ENCODE measurements at places on chromosomes 12 and 14.

- DNase-seq: no peak
Observed at GRCh38 chr12:24356240-24356804, 406.9 kb upstream of the SOX5 start.

- DNase-seq: no peak
Observed at GRCh38 chr14:95697764-95698163, 11.5 kb downstream of the TCL1B start.

GRCh38 chr12:25352083-25352918 is 101.6 kb upstream of the KRAS start:
- DNase-seq: no peak

DNA sequence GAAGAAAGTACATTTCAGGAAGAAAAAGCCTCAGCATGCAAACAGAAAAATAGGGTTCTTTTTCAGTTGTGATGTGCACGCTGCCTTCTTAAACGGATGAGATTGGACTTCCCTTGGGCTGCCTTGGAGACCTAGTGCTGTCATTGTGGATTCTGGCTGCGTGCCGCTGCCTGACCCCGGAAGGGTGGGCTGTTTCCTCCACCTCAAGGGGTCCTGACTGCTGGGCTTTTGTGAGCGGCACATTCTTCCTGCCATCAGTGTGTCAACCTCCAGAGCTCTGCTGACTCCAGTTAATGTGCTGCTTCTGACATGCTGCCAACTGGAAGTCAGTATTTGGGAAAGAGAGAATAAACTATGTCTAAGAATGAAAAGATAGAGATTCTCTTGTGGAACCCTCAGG is 25.1 kb downstream of the CCNK start:
- DNase-seq: no peak

GRCh38 chr12:115057445-115057844 is 373.5 kb upstream of the TBX3 start:
- DNase-seq: no peak

DNA sequence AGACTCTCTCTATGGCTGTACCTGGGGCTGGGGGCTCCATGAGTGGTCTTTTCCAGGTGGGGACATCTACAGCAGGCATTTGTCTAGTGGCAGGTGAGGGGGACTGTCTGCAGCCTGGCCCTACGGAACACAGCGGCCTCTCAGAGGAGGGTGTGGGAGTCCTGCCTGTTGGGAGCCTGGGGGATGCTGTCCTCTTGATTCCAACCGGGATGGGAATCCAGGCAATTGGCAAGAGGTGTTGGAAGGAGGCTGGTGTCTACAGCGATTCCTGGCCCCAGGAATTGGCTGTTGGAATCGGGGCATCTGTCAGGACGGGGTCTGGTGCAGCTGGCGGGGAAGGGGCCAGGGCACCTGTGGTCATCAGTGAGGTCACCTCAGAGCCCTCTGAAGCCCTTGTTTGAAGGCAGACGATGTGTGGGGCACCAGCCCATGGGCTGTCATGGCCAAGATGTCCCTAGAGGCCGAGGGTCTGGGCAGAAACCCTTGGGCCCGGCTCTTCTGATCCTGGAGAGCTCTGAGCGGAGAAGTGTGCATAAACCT is 386.3 kb downstream of the TMEM121 start:
- no peak for DNase-seq

DNA sequence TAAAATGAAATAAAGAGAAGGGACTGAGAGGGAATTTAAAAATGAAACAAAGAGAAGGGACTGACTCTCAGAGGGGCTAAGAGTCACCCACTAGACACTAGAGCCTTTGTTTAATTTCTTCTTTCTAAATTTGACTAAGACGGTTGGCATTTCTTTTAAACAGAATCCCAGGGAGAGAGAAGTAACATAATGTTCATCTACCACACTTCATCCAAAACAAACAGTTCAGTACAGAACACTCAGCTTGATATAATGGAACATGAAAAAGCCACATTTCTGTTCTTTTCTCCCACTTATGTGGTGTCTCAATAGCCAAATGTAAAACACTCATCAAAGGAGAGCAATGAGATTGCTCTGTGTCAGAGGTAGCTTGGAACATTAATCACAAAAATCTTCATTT is 10.1 kb upstream of the NT5DC3 start:
- no peak for DNase-seq

DNA sequence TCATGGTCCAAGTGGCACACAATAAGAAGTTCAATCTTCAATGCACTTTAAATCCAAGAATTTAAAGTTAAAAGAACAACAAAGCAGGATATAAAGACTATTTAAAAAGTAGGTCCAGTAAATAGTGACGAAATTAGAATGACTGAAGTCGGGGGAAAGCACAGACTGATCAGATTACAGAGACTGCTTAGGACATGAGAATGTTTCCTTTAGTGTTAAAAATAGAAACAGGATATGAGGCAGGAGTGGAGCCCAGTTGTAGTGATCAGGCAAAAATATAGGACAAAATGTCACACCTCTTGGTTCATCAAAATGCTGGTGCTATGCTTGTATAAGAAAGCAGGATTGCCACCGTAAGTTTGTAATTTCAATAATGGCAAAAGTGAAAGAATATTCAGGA is 52.2 kb upstream of the CD163 start:
- DNase-seq: no peak

GRCh38 chr12:97301576-97301975 is 161.0 kb upstream of the RMST start:
- DNase-seq: no peak

DNA sequence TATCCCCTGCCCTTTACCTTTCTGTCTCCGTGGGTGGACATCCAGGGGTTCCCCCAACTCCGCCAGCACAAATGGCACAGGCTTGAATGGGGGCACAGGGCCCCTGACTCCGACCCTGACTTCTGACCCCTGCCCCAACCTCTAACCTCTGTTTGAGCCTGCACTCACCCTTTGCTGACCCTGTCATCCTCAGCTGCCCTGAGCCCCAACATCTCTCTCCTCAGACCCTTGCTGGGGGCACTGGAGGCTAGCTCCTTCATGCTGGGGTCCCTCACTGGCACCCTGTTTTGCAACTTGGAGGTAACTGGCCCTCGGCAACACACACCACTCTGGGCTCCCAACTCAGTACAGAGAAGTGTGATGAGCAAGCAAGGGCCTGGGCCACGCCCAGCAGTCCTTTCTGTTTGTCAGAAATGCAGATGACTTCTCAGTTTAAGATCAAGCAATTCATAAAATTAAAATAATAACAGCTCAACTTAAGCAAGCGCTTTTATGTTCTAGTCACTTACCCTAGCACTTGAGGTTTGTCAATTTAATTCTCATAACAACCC is 2.1 kb downstream of the IFI27 start:
- DNase-seq: no peak

All from NCI-H2081 (cell line).